ENCODE measurements at places on chromosomes 13 and 19.

- DNase-seq: peak; percentile 24
These were observed 594 bp downstream of the ZNF146 start for GRCh38 chr19:36215276-36216123.

- DNase-seq: no peak
These were observed 3.6 kb upstream of the ONECUT3 start for GRCh38 chr19:1749373-1750342.

GRCh38 chr13:106575896-106576295, 8.0 kb upstream of the ARGLU1 start:
- no peak for DNase-seq

GRCh38 chr19:35337984-35338296, 9.0 kb downstream of the CD22 start:
- no peak for DNase-seq

Data from Peyer's patch (tissue), 4 donors.